Stomach (tissue), 19 donors: ENCODE measurements at places on chromosomes 2 and 18. TPM values are rescaled to one million over a fixed set of nuclear protein-coding genes. Genes with fewer than 3 reads are reported as not detected.

DNA sequence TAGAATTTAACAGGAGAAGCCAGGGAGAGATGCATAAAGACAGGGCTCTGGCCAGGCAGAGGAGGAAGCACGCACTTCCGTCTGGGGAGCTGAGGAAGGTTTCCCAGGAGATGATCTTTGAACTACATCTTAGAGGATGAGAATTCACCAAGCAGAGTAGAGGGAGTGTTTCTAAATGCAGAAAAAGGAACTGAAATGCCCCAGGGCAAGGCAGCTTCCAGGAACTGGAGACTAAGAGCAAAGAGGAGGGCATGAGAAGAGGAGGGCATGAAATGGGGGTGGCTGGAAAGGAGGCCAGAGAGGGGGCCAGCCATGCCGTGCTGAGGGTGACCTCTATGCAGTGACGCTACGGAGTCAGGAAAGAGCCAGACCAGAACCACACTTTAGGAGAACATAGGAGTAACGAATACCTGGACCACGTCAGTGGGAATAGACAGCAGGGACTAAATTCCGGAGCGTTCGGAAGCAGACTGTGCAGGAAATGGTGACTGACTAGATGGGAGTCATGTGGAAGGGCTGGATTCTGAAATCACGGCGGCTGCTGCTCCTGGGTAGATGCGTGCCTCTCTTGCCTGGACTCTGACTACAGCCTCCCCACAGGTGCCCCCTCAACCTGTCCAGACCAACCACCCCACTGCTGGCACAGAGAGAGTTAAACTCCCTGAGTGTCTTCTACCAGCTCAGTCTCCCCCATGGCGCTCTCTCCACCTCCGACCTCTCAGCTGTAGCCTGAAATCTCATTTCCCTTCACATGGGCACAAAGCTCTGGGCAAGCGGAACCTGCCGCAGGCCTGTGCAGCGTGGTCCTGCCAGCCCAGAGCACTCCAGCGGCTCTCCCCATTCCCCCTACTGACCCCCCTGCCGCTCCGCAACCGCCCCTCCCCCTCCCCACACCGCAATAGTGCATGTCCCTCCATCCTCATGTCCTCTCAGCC is 87.0 kb upstream of the RTN4 start:
- H3K27ac ChIP-seq = peak overlapping the region; percentile 74
- no peaks in the 10 kb centered on the region for H3K36me3 ChIP-seq
- H3K4me3 ChIP-seq = no peak overlapping the region

- no peak overlapping the region for H3K27ac ChIP-seq
- no peak for DNase-seq
- no peaks in the 10 kb centered on the region for H3K27me3 ChIP-seq
Measured at GRCh38 chr2:64679673-64680425, 26.1 kb upstream of the SERTAD2 start.

- H3K27ac ChIP-seq = peak overlapping the region; percentile 94
- DNase-seq = peak; percentile 94
Measured at GRCh38 chr2:237482485-237482884, 4.6 kb upstream of the MLPH start.

Gene DPP10
- 15.6 TPM for total RNA-seq

- no peak for DNase-seq
- no peaks in the 10 kb centered on the region for H3K36me3 ChIP-seq
- H3K27me3 ChIP-seq = no peaks in the 10 kb centered on the region
- no peak overlapping the region for H3K27ac ChIP-seq
- H3K4me3 ChIP-seq = no peak overlapping the region
Measured at GRCh38 chr18:30588673-30589164, 453.8 kb downstream of the DSC3 start.

DNA sequence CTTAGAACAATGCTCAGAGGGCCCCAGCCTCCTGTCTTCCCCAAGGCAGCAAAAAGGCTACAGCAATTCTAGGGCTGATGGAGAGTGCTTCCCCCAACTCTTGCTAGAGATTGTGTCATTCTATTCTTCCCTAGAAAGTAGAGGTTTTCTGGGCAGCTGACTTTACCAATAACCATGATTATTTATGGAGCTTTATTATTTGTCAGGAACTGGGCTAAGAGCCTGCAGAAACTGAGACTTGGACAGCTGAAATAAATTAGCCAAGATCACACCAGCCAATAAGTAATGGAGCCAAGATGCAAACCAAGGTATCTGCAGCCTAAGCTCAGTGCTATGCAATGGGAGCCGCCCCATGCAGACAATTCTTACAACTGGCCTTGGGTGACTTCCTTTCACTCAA is 84.8 kb downstream of the CCBE1 start:
- H3K27ac ChIP-seq = no peak overlapping the region
- no peak overlapping the region for H3K4me3 ChIP-seq
- no peaks in the 10 kb centered on the region for H3K36me3 ChIP-seq
- no peaks in the 10 kb centered on the region for H3K4me1 ChIP-seq

- H3K4me3 ChIP-seq = no peak overlapping the region
- H3K27ac ChIP-seq = no peak overlapping the region
- H3K27me3 ChIP-seq = no peaks in the 10 kb centered on the region
Measured at GRCh38 chr2:189426886-189427285, 14.4 kb upstream of the WDR75 start.

DNA sequence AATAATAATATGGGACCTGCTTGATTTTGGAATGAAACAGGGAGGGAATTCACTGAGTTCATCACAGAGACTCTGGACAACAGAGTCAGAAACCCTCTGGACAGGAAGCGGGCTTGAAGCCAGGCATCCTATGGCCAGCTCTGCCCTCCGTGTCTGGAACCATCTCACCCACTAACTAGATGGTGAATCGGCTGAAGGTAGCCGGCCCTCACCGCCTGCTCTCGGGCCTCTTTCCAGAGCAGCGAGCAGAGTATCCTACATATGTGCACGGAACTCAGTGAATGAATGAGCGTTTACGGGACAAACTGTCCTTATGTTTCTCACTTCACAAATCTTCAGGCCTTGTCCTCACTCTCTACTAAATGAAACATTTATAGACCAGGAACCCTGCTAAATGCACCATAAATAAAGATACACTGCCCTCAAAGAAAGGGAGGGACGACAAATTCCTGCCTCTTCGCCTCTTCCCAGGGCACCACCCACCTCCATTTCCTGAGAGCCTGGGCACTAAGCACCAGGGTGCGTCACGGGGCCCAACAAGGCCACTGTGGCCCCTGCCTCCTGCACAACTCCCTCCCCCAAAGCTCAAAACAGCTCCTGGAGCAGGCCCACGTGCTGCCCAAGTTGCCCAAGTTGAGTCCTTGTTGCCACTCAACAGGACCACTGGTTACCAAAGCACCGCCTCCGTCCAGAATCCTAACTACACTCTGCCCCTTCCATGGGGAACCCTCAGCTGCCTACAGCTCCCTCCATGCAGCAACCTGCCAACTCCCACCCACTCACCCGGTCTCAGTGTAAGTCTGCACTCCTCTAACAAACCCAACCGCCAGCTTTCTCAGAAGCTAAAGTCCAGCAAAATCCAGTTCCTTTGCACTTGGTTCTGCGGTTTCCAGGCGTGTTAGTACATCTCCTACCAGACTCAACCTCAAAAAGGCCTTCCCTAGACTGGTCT is 1.7 kb downstream of the TBC1D8 start:
- H3K4me1 ChIP-seq = peaks cover 80% of the 10 kb centered on the region
- H3K27ac ChIP-seq = peak overlapping the region; percentile 86
- no peaks in the 10 kb centered on the region for H3K36me3 ChIP-seq
- H3K27me3 ChIP-seq = no peaks in the 10 kb centered on the region
- peak; percentile 40 for DNase-seq
- H3K4me3 ChIP-seq = peak overlapping the region; percentile 97

DNA sequence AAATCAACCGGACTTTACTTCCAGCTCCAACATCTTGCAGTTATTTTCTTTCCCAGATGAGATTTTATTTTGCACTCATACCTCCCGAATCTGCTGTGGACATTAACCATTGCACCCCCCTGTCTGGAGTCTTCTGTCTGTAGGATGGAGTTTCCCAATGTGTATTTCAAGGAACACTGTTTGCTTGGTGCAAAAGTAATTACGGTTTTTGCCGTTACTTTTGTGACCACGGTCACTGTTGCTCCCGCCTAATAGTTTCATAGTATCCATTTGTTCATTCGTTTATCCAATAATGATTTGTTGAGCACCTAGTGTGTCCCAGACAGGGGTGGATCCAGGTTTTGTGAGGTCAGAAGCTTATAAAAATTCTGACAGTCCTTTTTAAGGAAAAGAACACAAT is 90.3 kb upstream of the BCL11A start:
- no peaks in the 10 kb centered on the region for H3K4me1 ChIP-seq
- H3K27ac ChIP-seq = no peak overlapping the region
- no peaks in the 10 kb centered on the region for H3K36me3 ChIP-seq
- H3K27me3 ChIP-seq = no peaks in the 10 kb centered on the region
- DNase-seq = no peak
- H3K4me3 ChIP-seq = no peak overlapping the region

DNA sequence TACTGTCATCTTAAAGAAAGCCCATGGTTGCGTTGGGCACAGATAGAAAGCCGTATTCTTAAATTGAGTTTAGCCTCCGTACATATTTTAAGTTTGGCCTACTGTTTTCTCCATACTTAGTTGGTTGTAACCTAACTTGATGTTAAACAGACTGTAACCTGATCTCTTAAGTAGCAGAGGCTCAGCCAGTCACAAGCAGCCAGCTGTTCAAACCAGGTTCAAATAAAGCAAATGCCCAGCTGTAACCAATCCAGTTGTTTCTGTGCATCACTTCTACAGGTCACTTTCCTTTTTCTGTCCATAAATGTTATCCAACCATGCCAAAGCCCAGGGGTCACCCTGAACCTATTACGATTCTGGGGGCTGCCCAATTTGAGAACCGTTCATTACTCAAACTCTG is 10.0 kb upstream of the THADA start:
- no peak overlapping the region for H3K4me3 ChIP-seq
- H3K4me1 ChIP-seq = no peaks in the 10 kb centered on the region
- H3K27me3 ChIP-seq = no peaks in the 10 kb centered on the region
- H3K27ac ChIP-seq = no peak overlapping the region
- no peak for DNase-seq

GRCh38 chr2:197706839-197707207 is 1.7 kb downstream of the MARS2 start:
- no peaks in the 10 kb centered on the region for H3K36me3 ChIP-seq
- peak overlapping the region; percentile 100 for H3K4me3 ChIP-seq

DNA sequence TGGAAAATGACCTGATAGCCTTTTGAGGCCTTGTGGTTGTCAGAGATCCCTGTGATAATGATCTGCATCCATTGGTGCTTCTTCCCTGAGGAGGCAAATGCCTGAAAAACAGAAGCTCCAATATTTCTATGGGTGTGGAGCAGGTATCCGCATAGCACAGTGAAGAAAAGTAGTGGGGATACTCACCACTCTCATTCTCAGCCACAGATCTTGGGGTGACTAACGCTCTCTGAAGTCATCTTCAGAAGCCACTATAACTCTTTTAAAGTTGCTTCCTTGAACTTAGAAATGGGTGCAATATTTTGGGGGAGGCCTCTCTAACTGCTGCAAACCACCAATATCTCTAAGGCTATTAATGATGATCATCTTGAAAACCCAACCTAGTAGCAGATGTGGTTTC is 46.2 kb downstream of the ARHGAP15 start:
- no peaks in the 10 kb centered on the region for H3K27me3 ChIP-seq
- no peak for DNase-seq
- H3K36me3 ChIP-seq = no peaks in the 10 kb centered on the region
- no peak overlapping the region for H3K4me3 ChIP-seq
- H3K4me1 ChIP-seq = no peaks in the 10 kb centered on the region
- H3K27ac ChIP-seq = no peak overlapping the region

Gene SETBP1
- total RNA-seq = 15.1 TPM

DNA sequence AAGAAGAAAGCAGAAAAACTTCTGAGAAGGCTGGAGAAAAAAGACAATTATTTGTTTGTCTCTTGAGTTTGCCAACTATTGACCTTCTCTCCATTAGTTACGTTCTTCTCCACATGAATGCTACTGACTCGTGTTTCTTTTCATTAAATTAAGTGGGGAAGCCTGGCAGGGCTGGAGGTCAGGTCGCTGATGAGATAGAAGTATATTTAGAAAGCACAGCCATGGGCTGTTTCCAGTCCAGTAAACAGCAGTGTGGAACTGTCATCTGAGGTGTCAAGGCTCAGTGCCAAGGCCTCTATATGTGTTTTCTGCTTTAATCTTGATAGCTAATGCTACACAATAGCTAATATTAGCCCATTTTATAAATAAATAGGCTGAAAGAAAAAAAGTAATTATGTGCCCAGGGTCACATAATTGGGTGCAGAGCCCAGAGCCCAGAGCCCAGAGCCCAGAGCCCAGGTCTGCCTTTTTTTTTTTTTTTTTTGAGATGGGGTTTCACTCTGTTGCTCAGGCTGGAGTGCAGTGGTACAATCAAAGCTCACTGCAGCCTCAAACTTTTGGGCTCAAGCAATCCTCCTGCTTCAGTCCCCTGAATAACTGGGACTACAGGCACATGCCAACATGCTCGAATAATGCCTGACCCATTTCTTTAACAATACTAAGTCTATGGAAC is 6.3 kb downstream of the MSGN1 start:
- no peak overlapping the region for H3K27ac ChIP-seq
- no peaks in the 10 kb centered on the region for H3K27me3 ChIP-seq
- peak; percentile 29 for DNase-seq
- no peaks in the 10 kb centered on the region for H3K36me3 ChIP-seq
- H3K4me3 ChIP-seq = no peak overlapping the region

Gene ELOA2
- not detected for total RNA-seq

Gene LYG2
- total RNA-seq = not detected

GRCh38 chr2:64629329-64629781 is 24.4 kb downstream of the SERTAD2 start:
- DNase-seq = peak; percentile 26
- no peak overlapping the region for H3K4me3 ChIP-seq
- H3K27ac ChIP-seq = peak overlapping the region; percentile 37
- H3K4me1 ChIP-seq = no peaks in the 10 kb centered on the region

- no peak overlapping the region for H3K27ac ChIP-seq
- no peak overlapping the region for H3K4me3 ChIP-seq
- H3K4me1 ChIP-seq = no peaks in the 10 kb centered on the region
- peaks cover 33% of the 10 kb centered on the region for H3K36me3 ChIP-seq
- DNase-seq = no peak
Measured at GRCh38 chr18:33744032-33744697, 166.1 kb downstream of the ASXL3 start.

DNA sequence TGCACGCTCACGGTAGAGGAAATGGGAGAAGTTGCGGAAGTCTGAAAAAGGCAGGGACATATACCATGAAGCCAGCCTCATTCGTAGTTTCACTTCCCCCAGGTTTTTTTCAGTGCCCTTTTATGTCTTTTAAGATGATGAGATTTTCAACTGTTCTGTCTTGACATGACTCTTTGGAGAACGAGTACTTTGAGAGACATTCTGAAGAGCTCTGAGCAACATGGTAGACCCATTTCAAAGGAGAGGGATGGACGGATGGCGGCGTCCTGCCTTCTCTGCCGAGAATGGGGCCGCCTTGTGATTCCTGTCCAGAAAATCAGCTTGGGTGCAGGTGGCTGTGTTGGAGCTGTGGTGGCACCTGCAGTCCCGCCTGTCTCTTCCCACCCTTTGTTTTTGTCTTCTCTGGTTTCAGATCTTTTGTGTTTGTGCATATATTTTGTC is 41.7 kb downstream of the SH3BP4 start:
- DNase-seq = no peak
- no peak overlapping the region for H3K27ac ChIP-seq
- no peaks in the 10 kb centered on the region for H3K36me3 ChIP-seq
- H3K4me1 ChIP-seq = peaks cover 77% of the 10 kb centered on the region
- H3K4me3 ChIP-seq = no peak overlapping the region
- H3K27me3 ChIP-seq = no peaks in the 10 kb centered on the region

Gene L3MBTL4
- 13.2 TPM for total RNA-seq

- no peaks in the 10 kb centered on the region for H3K27me3 ChIP-seq
- H3K4me1 ChIP-seq = no peaks in the 10 kb centered on the region
- H3K27ac ChIP-seq = no peak overlapping the region
- H3K4me3 ChIP-seq = no peak overlapping the region
Measured at GRCh38 chr2:69272803-69273471, 114.1 kb downstream of the GFPT1 start.

Gene KCNG2
- total RNA-seq = not detected
